ENCODE measurements at places on chromosomes 3 and 15. TPM values are rescaled to one million over a fixed set of nuclear protein-coding genes. Genes with fewer than 3 reads are reported as not detected.
A peak's percentile ranks its signal among the peaks of the same experiment; 100 is the strongest.

ANKUB1 gene
- not detected for total RNA-seq

- DNase-seq = peak; percentile 94
These were observed 4.4 kb upstream of the SYNM start for GRCh38 chr15:99100245-99101173.

DNA sequence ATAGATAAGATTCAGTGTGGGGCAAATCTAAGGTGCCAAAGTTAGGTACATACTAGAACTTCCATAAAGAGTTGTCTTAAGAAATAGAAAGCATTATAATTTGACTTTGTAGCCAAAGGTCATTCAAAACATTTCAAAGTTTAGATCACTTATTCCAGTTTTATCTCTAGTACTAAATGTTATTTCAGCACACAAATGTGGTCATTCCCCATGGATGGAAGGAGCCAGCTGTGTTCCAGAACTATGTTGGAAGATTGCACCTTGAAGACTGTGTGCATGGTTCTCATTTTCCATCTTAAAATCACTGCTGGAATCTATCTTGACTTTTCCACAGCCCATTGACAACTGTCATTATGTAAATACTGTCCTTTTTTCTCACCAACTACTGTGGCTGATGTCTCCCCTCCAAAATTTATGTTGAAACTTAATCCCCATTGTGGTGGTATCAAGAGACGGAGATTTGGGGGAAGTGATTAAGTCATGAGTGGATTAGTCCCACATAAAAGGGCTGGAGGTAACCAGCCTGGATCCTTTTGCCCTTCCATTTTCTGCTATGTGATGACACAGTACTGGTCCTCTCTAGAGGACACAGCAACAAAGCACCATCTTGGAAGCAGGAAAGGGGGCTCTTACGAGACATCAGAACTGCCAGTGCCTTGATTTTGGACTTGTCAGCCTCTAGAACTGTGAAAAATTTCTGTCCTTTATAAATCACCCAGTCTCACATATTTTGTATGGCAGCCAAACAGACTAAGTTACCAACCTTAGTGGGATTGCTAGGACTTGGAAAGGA, 24.0 kb downstream of the TGFBR2 start:
- no peak for DNase-seq

- DNase-seq = no peak
These were observed 654.9 kb upstream of the KCNMB2 start for GRCh38 chr3:177881351-177881750.

- no peak for DNase-seq
These were observed 313.7 kb downstream of the GAP43 start for GRCh38 chr3:115937054-115937453.

- no peak for DNase-seq
These were observed 82.2 kb upstream of the VEPH1 start for GRCh38 chr3:157585386-157585785.

DNA sequence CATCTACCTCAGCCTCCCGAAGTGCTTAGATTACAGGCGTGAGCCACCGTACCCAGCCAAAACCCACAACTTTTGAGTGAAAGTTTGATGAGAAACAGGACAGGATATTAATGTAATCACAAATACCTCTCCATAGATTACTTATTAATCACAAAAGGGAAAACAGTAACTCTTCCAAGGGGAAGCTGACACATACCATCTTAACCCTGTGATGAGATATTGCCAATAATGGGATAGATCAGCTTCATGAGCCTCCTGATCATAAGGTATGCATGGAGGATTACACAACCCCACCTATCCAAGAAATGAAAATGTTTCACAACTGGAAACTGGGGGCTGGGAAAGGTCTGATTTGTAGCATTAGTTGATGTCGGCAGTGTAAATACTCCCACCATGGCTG, 131.5 kb downstream of the FRMD4B start:
- DNase-seq = no peak

GRCh38 chr3:122315619-122316018, 9.4 kb upstream of the CSTA start:
- no peak for DNase-seq

- no peak for DNase-seq
These were observed 24.7 kb upstream of the ZNF639 start for GRCh38 chr3:179297971-179298725.
